ENCODE measurements at places on chromosomes 3 and 15.

DNA sequence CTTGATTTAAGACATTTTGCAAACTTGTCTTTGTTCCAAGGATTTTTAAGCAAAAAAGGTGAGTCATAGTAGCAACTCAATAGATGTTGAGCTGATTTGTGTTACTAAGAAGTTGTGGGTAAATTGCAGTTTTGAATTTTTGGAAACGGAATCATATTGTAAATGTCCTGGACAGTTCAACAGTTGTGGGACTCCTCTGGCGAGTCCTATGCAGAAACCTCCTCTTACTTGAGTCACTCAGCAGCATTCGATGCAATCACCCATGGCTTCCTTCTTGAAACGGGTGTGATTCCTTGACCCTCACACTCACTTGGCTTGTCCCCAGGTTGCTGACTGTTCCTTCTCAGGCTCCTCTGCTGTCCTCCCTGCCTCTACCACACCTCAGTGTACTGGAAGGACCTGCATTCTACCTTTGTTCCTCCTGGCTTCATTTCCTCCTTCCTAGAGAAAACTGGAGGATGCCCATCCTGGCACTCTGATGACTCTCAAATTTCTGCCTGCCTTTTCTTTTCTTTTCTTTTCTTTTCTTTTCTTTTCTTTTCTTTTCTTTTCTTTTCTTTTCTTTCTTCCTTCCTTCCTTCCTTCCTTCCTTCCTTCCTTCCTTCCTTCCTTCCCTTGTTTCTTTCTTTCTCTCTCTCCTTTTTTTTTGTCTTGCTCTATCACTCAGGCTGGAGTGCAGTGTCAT, 52.8 kb upstream of the DGKG start:
- no peaks in the 10 kb centered on the region for H3K27me3 ChIP-seq
- no peak overlapping the region for H3K4me3 ChIP-seq
- no peaks in the 10 kb centered on the region for H3K4me1 ChIP-seq
- no peak overlapping the region for H3K27ac ChIP-seq

- H3K4me1 ChIP-seq: peaks cover 13% of the 10 kb centered on the region
- H3K27me3 ChIP-seq: no peaks in the 10 kb centered on the region
- no peak overlapping the region for H3K27ac ChIP-seq
- no peak overlapping the region for H3K4me3 ChIP-seq
- no peak for DNase-seq
Measured at GRCh38 chr15:57472861-57473260, 96.6 kb downstream of the CGNL1 start.

- H3K27ac ChIP-seq: no peak overlapping the region
- H3K27me3 ChIP-seq: 0 out of 2 replicates have a peak, but pooled peaks cover 2% of the 10 kb centered on the region
- H3K4me3 ChIP-seq: no peak overlapping the region
- H3K4me1 ChIP-seq: peaks cover 10% of the 10 kb centered on the region
Measured at GRCh38 chr3:52441772-52442332, 3.1 kb downstream of the SEMA3G start.

GRCh38 chr15:68550498-68551295, 28.1 kb upstream of the CORO2B start:
- no peaks in the 10 kb centered on the region for H3K4me1 ChIP-seq
- H3K27ac ChIP-seq: no peak overlapping the region
- no peaks in the 10 kb centered on the region for H3K27me3 ChIP-seq
- H3K4me3 ChIP-seq: no peak overlapping the region
- no peaks in the 10 kb centered on the region for H3K36me3 ChIP-seq

GRCh38 chr3:5607581-5607980, 420.1 kb downstream of the EDEM1 start:
- H3K27me3 ChIP-seq: no peaks in the 10 kb centered on the region
- H3K4me1 ChIP-seq: no peaks in the 10 kb centered on the region
- no peak for DNase-seq
- no peak overlapping the region for H3K27ac ChIP-seq
- no peak overlapping the region for H3K4me3 ChIP-seq

- no peak overlapping the region for H3K4me3 ChIP-seq
- DNase-seq: no peak
- H3K27ac ChIP-seq: no peak overlapping the region
Measured at GRCh38 chr3:54733106-54734006, 194.5 kb downstream of the LRTM1 start.

DNA sequence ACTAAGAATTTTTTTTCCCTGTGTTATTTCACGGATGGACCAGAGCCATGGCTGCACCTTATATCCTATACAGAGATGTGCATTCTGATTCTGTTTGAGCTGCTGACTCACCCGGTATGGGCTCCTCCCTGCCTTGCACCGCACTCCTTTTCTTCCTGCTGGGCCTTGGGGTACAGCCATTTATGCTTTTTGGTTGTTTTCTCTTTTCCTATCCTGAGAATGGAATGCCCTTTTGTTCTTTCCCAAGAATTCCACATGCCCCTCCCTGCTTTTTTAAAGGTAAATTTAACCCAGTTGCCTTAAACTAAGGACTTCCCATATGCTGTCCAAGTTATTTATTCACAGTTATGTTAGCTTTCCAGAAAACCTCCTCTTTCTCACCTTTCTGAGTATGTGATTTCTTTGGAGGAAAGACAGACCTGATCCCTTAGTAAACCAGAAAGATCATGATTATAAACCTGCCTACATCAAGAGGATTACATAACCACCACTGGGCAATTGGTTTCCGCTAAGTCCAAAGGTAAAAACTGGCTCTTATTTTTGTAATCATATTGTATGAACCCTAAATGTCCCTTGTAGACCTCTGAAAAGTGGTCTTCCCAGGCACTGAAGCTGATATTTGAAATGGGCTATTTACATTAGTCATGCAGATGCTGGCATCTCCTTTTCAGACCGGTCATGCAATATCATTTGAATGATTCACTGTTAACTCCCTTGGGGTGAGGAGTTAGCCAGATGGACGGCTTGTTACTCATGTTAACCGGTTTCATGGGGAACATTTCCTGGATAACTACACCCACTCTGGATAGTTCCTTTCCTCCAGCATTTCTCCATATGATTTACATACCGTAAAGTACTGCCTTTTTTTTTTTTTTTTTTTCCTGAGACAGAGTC, 45.5 kb downstream of the TMOD3 start:
- no peak overlapping the region for H3K4me3 ChIP-seq
- no peak overlapping the region for H3K27ac ChIP-seq
- no peaks in the 10 kb centered on the region for H3K4me1 ChIP-seq
- DNase-seq: no peak
- H3K36me3 ChIP-seq: no peaks in the 10 kb centered on the region

DNA sequence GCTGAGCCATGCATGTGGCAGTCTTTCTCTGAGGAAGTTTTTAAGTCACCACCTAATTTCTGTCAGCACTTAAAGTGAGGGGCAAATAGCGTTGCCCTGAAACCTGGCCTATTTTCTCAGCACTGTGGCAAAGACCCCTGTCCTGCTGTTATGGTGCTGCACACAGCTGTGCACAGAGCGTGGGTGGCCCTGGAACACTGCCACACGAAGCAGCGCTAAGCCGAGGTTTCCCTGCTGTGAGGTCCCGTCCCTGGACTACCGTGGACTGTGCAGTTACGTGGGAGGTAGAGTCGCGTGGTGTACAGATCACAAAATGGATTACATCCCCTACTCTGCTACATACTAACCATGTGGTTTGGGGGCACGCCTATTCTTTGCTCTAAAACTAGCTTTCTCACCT, 101.6 kb upstream of the NR2E3 start:
- DNase-seq: no peak
- H3K36me3 ChIP-seq: no peaks in the 10 kb centered on the region
- H3K4me3 ChIP-seq: no peak overlapping the region
- no peaks in the 10 kb centered on the region for H3K27me3 ChIP-seq
- H3K4me1 ChIP-seq: no peaks in the 10 kb centered on the region
- no peak overlapping the region for H3K27ac ChIP-seq

GRCh38 chr3:154588831-154589230, 158.8 kb upstream of the GPR149 start:
- no peak overlapping the region for H3K4me3 ChIP-seq
- H3K27ac ChIP-seq: no peak overlapping the region
- DNase-seq: no peak
- H3K36me3 ChIP-seq: no peaks in the 10 kb centered on the region
- H3K27me3 ChIP-seq: no peaks in the 10 kb centered on the region
- no peaks in the 10 kb centered on the region for H3K4me1 ChIP-seq

Measured in H1 (cell line).